ENCODE measurements at places on chromosomes 6 and 20.
A peak's percentile ranks its signal among the peaks of the same experiment; 100 is the strongest.

DNA sequence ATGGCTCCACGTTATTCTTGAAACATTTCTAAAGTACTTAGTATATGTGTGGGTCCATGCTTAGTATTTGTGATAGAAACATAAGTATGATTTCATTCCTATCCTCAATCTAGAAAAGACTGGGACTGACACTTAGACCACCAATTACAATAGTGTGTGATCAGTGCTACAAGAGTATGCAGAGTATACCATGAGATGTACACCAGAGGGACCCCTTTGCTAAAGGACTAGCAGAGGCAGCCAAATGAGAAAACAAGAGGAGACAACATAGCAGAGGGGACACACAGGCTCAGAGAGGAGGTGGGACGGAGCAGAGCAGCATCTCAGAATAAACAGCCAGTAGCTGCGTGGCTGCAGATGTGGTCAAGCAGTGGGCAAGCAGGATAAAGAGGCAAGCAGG, 21.0 kb downstream of the RMND1 start:
- no peak for DNase-seq

DNA sequence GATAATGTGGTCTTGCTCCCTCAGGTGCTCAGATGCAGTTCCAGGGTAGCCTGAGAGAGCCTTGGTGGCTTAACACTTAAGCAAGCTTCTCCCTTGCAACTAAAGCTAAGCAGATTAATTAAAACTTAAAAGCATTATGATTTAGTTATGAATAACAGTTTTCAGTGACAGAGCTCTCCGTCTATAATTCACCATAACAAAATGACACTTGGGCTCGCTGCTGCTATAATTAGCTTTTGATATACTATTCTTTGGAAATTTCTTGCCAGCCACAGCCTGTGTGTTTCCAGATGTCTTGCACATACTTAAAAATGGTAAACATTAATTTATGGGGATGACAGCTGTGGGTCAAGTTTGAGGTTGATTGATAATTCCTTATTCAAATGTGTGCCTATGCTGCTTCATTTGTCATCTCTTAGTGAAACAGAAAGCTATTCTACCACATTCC, 380.5 kb downstream of the TFAP2B start:
- DNase-seq: no peak

GRCh38 chr6:51535327-51535726, 552.1 kb downstream of the PKHD1 start:
- DNase-seq: no peak

DNA sequence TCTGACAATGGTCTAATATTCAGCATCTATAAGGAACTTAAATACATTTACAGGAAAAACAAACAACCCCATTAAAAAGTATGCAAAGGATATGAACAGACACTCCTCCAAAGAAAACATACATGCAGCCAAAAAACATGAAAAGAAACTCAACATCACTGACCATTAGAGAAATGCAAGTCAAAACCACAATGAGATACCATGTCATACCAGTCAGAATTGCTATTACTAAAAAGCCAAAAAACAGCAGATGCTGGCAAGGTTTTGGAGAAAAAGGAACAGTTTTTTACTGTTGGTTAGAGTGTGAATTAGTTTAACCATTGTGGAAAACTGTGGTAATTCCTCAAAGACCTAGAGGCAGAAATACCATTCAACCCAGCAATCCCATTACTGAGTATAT, 339.0 kb upstream of the ADGRB3 start:
- DNase-seq: no peak

DNA sequence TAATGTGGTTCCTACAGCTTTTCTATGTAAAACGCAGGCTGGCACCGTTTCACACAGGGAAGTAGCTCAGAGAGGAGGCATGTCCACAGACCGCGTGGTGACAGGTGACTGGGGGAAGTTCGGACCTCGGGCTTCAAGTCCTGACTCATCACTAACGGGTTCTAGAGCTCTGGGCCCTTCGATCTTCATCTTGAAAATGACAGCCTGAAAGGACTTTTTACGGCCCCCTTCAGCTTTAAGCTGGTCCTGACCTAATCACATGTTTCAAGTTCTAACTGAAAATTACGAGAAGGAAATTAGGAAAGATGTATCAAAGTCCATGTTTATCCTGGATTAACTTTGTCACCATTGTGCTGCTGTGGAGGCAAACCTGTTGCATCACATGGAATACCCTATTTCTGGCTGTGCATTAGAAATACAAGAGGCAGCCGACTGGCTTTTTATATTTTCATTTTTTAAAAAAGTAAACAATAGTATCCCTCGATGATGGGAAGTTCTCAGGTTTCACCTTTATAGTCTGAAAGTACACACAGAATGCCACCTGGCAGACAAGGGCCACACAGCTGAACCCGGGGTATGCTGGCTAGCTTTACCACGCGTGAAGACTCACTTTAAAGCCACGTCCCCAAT, 2.0 kb downstream of the MAN1A1 start:
- no peak for DNase-seq

DNA sequence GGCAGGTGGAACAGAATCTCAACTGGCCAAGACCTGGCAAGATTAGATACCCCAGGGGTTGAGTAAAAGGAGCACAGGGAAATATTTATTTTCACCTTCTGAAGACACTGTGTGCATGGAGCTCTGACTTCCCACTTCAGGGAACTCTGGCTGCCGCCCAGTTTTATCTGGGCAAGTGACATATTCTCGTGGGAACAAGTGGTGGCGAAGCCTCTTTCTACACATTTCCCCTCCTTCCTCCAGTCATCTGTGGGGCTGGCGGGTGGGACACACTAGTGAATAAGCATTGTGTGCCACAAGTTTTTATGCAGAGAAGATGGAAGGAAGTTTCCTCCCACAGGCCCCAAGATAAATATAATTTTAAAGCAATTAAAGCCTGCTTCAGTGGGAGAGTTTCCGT, 23.6 kb downstream of the NSFL1C start:
- no peak for DNase-seq

GRCh38 chr6:44115866-44116265, 11.4 kb downstream of the MRPL14 start:
- no peak for DNase-seq

DNA sequence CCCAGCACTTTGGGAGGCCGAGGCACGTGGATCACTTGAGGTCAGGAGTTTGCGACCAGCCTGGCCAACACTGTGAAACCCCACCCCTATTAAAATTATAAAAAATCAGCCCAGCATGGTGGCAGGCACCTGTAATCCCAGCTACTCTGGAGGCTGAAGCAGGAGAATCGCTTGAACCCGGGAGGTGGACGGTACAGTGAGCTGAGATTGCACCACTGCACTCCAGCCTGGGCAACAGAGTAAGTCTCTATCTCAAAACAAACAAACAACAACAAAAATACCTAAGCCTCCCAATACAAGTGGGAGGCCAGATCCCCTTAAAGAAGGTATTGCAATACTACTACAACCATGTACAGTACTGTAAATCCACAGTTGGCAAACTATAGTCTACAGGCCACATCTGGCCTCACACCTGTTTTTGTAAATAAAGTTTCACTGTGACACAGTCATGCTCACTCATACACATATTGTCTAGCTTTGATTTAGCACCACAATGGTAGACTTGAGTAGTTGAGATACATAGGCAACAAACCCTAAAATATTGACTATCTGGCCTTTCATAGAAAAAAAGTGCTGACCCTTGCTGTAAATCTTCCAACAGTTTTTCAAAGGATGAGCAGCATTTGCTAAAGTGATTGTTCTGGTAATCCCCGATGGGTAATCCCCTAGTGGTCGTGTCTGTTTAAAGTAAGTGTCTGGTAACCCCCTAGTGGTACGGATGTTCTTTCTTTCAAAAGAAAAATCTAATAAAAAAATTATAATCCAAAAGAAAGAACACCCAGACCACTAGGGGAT, 202.0 kb downstream of the RNGTT start:
- DNase-seq: no peak

DNA sequence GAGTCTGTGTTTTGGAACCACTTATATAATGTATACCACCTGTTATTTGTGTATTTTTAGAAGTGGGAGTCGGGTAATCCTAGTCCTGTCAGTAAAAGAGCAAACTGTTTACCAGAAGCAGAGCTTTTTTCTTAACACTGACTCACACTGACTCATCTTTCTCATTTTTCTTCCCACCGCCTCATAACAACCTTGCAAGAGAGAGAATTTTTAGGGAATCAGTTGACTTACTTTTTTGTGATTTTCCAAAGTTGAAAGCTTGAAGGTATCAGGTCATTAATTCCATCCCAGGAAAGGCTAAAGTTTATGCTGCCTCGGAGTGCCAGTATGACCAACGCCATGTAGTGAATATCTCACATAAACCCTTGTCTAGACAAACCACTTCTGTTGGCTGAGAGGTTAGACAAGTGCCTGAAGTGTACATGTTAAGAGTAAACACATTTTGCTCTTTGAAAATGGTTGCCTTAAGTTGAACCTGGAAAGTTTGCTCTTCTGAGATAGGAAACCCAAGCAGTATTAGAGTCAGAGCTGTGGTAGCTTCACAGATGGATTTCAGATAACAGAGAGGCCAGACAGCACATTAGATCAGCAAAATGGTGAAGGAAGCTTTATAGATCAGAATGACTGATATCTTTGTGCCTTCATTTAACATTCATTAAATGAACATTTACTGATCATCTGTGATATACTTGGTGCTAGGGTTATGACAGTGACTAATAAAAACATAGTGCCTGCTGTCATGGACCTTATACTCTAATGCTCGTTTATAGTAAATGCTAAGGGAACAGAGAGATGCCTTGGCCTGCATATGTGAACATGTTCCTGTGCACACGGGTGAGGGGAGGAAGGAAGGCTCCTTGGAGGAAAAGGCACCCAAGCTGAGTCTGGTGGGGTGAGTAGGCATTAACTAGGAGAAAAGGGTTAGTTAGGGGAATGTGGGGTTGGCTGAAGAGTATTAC, 29.1 kb upstream of the PKIG start:
- DNase-seq: peak; percentile 47

Measured in NCI-H774 (cell line).